ENCODE measurements at places on chromosomes 7 and 10.

- no peak for DNase-seq
These were observed 41.6 kb downstream of the BICC1 start for GRCh38 chr10:58554316-58554715.

DNA sequence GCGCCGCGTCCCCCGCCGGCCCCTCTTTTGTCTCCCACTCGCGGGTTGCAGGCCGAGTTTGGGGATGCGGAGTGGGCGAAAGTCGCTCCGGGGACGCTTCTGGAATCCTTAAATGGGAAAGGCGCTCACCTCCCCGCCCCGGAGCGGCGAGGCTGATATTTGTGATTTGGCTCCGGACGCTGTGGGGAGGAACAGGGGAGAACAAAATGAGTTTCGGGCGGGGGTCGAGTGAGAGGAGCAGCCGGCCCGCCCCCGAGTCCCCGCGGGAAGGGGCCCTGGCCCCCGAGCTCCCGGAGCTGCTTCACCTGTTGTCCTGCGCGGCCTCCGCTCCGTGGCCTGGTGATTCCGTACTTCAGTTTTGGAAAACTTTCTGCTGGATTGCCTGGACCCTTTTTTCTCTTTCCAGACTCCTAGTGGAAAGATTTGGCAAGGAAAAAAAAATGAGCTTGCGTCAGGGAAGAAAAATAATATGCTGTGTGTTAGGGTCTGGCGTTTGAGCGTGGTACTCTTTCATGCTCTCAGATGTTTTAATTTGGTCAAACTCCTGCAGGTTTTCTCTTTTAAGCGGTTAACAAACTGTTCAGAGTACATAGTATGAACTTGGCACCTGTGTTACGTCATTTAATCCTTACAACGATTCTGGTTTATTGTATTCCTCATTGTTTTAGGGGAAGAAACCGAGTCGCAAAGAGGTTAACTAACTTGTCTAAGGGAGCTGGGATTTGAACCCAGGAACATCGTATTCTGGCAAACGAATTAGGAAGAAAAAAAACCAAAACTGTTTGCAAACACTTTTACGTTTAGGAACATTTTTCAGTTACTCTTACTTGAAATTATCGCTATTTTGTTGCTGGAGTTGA, 924 bp downstream of the BMPR1A start:
- DNase-seq: no peak

DNA sequence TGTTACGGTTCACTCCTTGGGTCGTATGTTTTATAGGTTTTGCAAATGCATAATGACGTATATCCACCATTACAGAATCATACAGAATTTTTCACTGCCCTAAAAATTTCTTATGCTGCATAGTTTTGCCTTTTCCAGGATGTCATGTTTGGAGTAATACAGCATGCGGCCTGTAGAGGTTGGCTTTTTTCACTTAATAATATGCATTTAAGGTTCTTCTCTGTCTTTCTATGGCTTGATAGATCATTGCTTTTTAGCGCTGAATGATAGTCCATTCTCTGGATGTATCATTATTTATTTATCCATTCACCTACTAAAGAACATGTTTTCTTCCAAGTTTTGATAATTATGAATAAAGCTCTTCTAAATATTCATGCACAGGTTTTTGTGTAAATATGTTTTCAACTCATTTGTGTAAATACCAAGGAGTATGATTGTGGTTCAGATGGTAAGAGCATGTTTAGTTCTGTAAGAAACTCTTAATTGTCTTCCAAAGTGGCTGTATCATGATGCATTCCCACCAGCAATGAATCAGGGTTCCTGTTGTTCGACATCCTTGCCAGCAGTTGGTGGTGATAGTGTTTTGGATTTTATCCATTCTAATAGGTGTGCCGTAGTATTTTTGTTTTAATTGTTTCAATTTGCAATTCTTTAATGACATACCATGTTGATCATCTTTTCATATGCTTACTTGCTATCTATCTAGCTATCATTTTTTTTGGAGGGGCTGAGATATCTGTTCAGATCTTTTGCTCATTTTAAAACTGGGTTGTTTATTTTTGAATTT, 531.2 kb upstream of the GHITM start:
- DNase-seq: no peak

DNA sequence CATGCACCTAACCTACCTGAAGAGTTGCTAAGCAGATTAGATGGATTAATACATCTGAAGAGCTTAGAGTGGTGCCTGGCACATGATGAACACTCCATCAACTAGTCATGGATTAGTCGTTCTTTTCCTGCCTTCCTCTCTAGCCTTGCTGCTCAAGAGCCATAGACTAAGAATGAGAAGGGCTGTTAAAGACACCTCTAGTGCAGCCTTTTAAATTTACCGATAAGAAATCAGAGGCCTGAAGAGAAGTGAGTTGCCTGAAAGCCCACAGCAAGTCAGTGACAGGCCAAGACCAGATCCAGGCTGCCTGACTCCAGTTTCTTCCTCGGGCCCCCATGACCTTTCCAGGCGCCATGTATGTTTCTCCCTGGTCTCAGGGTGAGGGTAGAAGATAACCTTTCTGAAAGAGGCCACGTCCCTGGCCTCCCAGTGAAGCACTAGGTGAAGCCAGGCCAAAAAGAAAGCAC, 6.5 kb downstream of the TSPAN15 start:
- no peak for DNase-seq

DNA sequence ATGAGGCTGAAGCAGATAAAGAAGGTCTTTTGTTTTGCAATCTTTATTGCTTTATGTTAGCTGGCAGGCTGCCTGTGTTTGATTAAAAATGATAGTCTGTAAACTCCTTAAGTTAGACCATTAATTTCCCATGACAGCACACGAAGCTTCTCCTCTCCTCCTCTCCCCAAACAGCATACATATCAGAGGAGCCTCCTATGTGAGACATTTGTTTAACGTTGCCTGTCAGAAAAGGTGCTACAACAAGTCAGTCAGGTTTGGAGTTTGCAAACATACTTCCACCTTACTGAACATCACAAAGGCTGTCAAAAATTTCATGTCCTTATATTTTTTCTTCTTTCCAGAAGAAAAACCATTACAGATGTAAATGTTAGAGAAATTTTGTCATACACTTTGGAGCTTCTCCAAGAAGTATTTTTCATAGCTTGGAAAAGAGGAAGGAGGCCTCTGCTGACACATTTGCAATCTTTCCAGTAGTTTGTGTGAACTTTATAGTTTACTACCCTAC, 393.1 kb downstream of the EXOC4 start:
- DNase-seq: no peak

DNA sequence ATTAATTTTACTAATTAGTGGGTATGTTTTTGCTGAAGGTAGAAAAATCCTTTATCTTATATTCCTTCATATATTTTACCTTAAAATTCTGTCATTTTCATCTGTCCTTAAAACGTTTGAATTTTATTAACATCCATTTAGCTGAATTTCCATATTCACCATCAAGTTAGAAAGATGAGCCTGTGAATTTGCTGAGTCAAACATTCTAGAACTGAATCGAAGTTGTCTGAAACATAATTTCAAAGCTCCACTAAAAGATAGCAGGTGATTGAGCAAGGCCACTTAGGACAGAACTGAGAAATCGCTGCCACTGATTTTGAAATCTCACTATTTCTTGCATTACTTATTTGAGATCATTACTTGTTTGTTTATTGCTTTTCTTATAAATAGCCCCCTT, 17.5 kb downstream of the HGF start:
- no peak for DNase-seq

- DNase-seq: no peak
These were observed 57.1 kb downstream of the STK17A start for GRCh38 chr7:43639858-43640491.

DNA sequence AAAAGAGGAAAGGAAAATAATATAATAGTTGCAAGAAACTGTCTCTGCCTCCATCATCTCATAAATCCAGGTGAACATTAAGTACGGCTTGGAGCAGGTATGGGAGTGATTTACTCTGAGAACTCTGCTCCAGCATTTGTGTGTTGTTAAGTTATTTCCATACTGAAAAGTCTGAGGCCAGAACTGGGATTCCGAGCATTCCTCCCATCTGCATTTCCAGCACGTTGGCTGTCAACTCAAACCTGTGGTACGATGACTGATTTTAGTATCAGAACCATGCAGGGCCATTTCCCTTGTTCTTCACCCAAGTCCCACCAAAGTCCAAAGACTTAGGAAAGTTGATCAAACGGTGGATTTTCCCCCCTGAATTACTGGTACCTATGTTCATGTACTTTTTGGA, 104.9 kb downstream of the CREB5 start:
- DNase-seq: no peak

DNA sequence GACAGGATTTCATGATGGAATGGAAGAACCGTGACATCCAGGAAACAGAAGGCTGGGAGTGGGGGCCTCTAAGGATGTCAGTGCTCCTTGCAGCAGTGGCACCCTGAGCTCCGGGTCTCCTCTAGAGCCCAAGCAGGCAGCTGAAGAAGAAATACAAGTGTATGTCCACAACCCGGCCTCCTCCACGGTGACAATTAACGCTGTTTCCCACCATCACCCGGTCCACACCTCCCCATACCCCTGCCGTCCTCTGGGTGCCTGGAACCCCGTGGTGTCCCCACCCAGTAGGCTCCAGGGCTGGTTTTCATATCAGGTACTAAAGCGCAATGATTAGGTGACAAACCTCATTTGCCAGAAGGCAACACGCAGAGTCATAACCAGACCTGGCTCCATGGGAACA, 30.3 kb downstream of the GRID1 start:
- DNase-seq: no peak

GRCh38 chr7:117083648-117084047, 130.3 kb downstream of the ST7 start:
- no peak for DNase-seq

GRCh38 chr7:120442838-120443237, 169.9 kb downstream of the KCND2 start:
- no peak for DNase-seq

Measured in activated naive CD4-positive, alpha-beta T cell (primary cell).